Kidney (tissue), 22 donors: ENCODE measurements at places on chromosomes 7 and 10. TPM values are rescaled to one million over a fixed set of nuclear protein-coding genes. Genes with fewer than 3 reads are reported as not detected.

- H3K4me1 ChIP-seq: no peaks in the 10 kb centered on the region
- H3K4me3 ChIP-seq: no peak overlapping the region
- no peaks in the 10 kb centered on the region for H3K36me3 ChIP-seq
- no peak for DNase-seq
- H3K27me3 ChIP-seq: no peaks in the 10 kb centered on the region
These were observed 389.0 kb upstream of the SORCS1 start for GRCh38 chr10:107553470-107553869.

DNA sequence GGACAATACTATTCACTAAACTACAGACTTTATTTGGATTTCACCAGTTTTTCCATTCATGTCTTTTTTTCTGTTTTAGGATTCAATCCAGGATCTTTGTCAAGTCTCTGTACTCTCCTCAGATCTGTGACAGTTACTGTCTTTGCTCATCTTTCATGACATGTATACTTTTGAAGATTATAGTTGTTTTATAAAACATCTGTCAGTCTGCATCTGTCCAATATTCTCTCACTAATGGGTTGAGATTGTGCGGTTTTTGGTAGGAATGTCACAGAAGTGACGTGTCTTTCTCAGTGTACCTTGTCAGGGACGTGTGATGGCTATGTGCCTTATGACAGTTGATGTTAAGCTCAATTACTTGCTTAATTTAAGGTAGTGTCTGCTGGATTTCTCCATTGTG is 124.9 kb upstream of the TPK1 start:
- no peaks in the 10 kb centered on the region for H3K36me3 ChIP-seq
- no peak for DNase-seq
- no peak overlapping the region for H3K4me3 ChIP-seq
- no peak overlapping the region for H3K27ac ChIP-seq

- no peaks in the 10 kb centered on the region for H3K4me1 ChIP-seq
- peaks cover 85% of the 10 kb centered on the region for H3K36me3 ChIP-seq
- DNase-seq: no peak
- H3K4me3 ChIP-seq: no peak overlapping the region
These were observed 47.6 kb upstream of the PPIF start for GRCh38 chr10:79299397-79300241.

The NKX6-2 gene
- total RNA-seq: 2.5 TPM

DNA sequence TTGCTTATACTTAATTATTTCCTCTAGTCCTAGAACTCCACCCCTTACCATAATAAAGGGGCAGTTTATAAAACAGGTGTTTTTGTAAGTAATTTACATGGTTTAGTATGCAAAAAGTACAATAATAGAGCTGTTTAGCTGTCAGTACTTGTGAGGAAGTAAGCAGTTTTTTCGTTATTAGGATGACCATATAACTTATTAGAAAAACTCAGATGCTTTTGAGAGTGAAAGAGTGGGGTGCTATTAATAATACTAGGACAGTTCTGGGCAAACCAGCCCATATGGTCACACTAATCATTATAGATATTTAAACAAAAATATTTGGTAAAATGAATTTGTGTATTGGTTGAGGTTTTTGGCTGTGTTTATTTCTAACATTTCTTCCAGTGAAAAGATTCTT is 201.9 kb upstream of the KAT6B start:
- no peaks in the 10 kb centered on the region for H3K36me3 ChIP-seq
- no peak overlapping the region for H3K27ac ChIP-seq
- H3K4me3 ChIP-seq: no peak overlapping the region
- no peaks in the 10 kb centered on the region for H3K4me1 ChIP-seq
- DNase-seq: no peak

- no peak for DNase-seq
- H3K27ac ChIP-seq: no peak overlapping the region
- H3K4me3 ChIP-seq: no peak overlapping the region
- no peaks in the 10 kb centered on the region for H3K27me3 ChIP-seq
- no peaks in the 10 kb centered on the region for H3K36me3 ChIP-seq
- no peaks in the 10 kb centered on the region for H3K4me1 ChIP-seq
These were observed 1367.1 kb downstream of the XPNPEP1 start for GRCh38 chr10:108556186-108556585.

The BAIAP2L1 gene
- total RNA-seq: 18.8 TPM

- no peak for DNase-seq
- H3K4me3 ChIP-seq: no peak overlapping the region
- no peak overlapping the region for H3K27ac ChIP-seq
- no peaks in the 10 kb centered on the region for H3K27me3 ChIP-seq
- no peaks in the 10 kb centered on the region for H3K4me1 ChIP-seq
These were observed 40.1 kb upstream of the PPP1R17 start for GRCh38 chr7:31646942-31647341.

The FZD8 gene
- total RNA-seq: 18.8 TPM

The SPDYE2B gene
- not detected for total RNA-seq

The NKX1-2 gene
- total RNA-seq: not detected

GRCh38 chr7:46003896-46004875 is 83.1 kb upstream of the IGFBP3 start:
- DNase-seq: no peak
- H3K27ac ChIP-seq: no peak overlapping the region
- no peaks in the 10 kb centered on the region for H3K27me3 ChIP-seq

The C10orf67 gene
- 1.6 TPM for total RNA-seq

GRCh38 chr10:95783741-95784140 is 27.8 kb downstream of the ENTPD1 start:
- H3K4me3 ChIP-seq: no peak overlapping the region
- no peaks in the 10 kb centered on the region for H3K4me1 ChIP-seq
- H3K27ac ChIP-seq: no peak overlapping the region
- no peaks in the 10 kb centered on the region for H3K36me3 ChIP-seq
- DNase-seq: no peak
- no peaks in the 10 kb centered on the region for H3K27me3 ChIP-seq

The EPHB6 gene
- 17.4 TPM for total RNA-seq

DNA sequence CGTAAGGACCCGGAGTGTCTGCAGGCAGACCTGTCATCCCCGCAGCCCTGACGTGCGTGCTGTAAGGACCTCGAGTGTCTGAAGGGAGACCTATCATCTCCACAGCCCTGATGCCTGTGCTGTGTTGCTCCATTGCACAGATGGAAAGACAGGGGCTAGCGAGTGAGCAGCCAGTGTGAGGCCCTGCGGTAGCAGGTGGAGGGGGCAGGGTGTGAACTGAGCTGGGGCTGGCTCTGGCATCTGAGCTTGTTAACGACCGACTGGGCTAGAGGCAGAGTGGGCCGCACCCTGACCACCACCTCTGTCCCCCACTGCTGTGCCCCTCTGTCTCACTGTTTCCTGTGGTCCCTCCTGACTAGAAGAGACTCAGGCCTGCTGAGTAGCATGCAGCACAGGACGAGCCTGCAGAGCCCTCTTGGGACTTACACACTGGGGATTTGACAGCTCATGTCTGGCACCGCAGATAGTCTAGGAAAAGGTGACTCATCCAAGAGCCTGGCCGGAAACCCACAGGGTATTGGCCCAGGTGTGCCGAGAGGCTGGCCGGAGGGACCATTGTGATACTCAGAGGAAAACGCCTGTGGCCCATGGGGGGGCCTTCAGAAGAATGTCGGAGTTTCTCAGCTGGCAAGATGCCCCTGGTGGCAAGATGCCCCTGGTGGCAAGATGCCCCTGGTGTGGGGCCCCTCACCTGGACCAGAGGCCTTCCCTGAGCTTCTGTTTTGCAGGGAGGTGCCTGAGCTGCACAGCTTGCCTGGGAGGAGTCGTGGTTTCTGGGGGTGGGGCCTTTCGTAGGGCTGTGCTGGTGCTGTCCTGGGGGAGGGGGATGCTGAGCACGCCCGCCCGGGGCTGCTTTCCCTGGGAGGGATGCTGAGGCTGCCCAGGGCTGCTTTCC is 34.3 kb downstream of the INPP5A start:
- no peak overlapping the region for H3K27ac ChIP-seq
- no peaks in the 10 kb centered on the region for H3K36me3 ChIP-seq
- H3K27me3 ChIP-seq: no peaks in the 10 kb centered on the region
- no peak for DNase-seq
- peaks cover 15% of the 10 kb centered on the region for H3K4me1 ChIP-seq

DNA sequence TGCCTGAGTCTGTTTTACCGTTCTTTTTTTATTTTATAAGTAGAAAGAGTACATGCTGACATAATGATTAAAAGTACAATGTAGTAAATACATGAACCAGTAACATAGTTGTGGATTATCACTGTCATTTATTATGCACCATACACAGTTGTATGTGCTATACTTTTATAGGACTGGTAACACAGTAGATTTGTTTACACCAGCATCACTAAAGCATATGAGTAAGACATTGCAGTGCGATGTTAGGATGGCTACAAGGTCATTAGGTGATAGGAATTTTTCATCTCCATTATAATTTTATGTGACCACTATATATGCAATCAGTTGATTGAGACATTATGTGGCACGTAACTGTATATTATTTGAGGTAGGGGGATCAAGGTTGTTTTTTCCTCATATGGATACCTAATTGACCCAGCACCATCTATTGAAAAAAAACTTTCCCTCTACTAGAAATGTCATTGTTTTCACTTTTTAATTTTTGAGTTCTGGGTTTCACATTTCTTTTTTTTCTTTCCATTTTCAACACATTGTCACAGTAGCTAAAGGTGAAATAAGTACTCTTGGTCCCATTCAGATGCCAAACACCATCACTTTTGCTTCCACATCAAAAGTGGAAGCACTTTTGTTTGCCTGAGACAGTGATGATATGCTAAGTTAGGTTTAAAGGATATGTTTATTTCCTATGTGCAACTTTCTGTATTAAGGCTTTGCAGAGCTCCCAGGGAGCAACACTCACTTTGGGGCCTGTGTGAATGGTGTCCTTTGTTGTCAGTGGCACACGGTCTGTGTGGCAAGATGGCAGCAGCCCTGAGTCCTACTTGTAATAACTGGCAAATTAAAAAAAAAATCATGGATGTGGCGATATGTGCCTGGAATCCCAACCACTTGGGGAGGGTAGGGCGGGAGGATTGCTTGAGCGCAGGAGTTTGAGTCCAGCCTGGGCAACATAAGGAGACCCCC is 17.1 kb downstream of the UBE2D1 start:
- no peaks in the 10 kb centered on the region for H3K27me3 ChIP-seq
- no peak overlapping the region for H3K27ac ChIP-seq
- no peak for DNase-seq
- H3K4me1 ChIP-seq: no peaks in the 10 kb centered on the region
- H3K36me3 ChIP-seq: no peaks in the 10 kb centered on the region

The ZNF33A gene
- total RNA-seq: 42.6 TPM

The GPAM gene
- 9.9 TPM for total RNA-seq

DNA sequence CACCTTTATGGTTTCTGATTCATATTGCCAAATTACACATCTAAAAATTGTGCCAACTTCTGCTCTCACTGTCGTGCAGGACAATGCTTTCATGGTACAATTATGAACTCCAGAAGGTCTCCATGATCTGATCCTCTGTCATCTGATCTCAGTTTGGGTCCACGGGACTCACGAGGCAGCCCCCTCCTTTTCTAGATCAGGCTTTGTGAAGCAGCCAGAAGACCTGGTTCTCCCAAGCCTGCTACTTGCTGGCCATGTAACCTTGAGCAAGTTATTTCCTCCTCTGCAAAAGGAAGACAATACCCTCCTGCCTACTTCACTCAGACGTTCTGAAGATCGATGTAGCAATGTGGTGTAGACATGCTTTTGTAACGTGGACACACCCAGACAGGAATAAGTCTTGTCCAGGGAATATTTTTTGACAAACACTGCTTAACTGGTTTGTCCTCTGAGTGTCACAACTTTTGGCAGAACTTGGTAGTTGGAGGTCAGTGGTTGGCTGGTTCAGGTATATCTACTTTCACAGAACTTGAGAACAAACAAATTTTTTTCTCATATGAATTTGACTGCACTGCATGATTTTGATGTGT is 19.6 kb downstream of the CALML3 start:
- DNase-seq: peak; percentile 14
- H3K27ac ChIP-seq: no peak overlapping the region
- no peaks in the 10 kb centered on the region for H3K27me3 ChIP-seq
- no peaks in the 10 kb centered on the region for H3K4me1 ChIP-seq

The VAX1 gene
- total RNA-seq: not detected

The EBLN1 gene
- not detected for total RNA-seq

GRCh38 chr10:20485554-20485953 is 411.6 kb downstream of the NEBL start:
- H3K36me3 ChIP-seq: no peaks in the 10 kb centered on the region
- DNase-seq: no peak
- H3K27me3 ChIP-seq: no peaks in the 10 kb centered on the region
- H3K4me3 ChIP-seq: no peak overlapping the region

DNA sequence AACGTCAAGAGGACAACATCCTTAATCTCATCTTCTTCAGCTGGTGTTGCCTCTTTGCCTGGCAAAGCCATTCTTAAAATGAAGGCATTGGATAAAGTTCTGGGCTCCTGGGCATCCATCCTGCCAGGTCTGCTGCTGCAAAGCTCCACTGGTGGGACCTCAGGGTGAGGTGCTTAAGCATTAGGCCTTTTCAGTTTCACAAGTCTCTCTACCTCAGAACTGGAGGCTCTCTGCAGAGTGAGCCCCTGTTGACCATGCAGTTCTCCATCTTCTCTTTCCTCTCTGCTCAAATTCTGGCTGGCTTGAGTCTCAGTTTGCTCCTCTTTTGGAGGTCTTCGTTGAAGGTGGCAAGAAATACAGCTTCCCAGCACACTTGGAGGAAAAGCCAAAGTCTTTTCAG is 42.7 kb upstream of the BRAF start:
- no peaks in the 10 kb centered on the region for H3K27me3 ChIP-seq
- DNase-seq: no peak
- no peaks in the 10 kb centered on the region for H3K4me1 ChIP-seq
- no peaks in the 10 kb centered on the region for H3K36me3 ChIP-seq

The NXPH1 gene
- not detected for total RNA-seq

GRCh38 chr7:28536259-28536658 is 123.9 kb downstream of the CREB5 start:
- H3K36me3 ChIP-seq: no peaks in the 10 kb centered on the region
- DNase-seq: no peak
- no peak overlapping the region for H3K27ac ChIP-seq
- no peak overlapping the region for H3K4me3 ChIP-seq
- no peaks in the 10 kb centered on the region for H3K27me3 ChIP-seq

The WNT2 gene
- total RNA-seq: 0.57 TPM

The CASTOR2 gene
- 9.9 TPM for total RNA-seq

DNA sequence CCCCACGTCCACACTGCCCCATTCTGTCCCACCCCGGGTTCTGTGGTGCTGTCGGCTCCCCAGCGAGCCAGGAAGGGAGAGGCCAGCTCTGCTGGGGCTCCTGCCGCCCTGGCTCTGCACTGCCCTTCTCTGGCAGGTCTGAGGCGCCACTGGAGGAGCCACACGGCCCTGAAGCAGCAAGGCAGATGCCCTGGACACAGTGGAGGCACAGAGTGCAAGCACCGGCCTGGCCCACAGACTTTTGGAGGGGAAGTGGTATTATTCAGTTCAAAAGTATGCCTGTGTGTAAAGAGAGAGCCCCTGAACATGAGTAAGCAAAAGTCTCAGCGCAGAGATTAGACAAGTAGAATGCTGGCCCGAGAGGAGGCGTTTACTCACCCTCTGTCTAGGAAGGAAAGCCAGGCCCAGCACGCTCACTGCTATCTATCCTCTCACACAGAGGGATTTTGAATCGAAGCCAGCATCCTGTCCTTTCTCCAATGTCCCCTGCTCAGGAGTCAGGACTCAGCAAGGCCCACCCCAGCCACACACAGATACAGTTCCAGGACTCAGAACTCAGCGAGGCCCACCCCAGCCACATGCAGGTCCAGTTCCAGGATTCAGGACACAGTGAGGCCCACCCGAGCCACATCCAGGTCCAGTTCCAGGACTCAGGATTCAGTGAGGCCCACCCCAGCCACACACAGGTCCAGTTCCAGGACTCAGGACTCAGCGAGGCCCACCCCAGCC is 115.0 kb downstream of the EGFR start:
- H3K36me3 ChIP-seq: no peaks in the 10 kb centered on the region
- H3K4me1 ChIP-seq: no peaks in the 10 kb centered on the region
- H3K4me3 ChIP-seq: no peak overlapping the region
- no peak overlapping the region for H3K27ac ChIP-seq
- no peaks in the 10 kb centered on the region for H3K27me3 ChIP-seq

The FOXI2 gene
- total RNA-seq: 1.1 TPM
